Ovary (tissue), 10 donors: ENCODE measurements at places on chromosomes 3 and 15. TPM values are rescaled to one million over a fixed set of nuclear protein-coding genes. Genes with fewer than 3 reads are reported as not detected.

GRCh38 chr3:185813205-185813604, 11.6 kb downstream of the IGF2BP2 start:
- no peak for DNase-seq

- no peak for DNase-seq
Observed at GRCh38 chr15:101549647-101550046, 60.1 kb upstream of the PCSK6 start.

DNA sequence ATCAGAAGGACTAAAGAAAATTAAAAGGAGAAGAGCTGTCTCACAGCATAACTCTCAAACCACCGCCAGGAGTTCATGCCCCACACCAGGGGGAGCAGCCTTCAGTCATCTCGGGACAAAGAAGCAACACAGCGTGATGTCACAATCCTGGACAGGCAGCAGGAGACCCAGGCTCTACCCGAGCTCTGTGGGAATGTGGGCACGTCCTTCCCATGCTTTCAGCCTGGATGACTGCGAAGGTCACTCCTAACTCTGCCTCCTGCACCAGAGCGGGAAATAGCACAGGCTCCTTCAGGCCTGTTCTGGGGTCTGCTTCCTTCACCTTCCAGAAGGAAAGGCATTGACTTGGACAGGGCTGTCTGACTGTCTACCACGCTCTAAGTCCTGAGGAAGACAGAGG, 31.3 kb downstream of the NOX5 start:
- no peak for DNase-seq

- no peak for DNase-seq
Observed at GRCh38 chr3:13134166-13134878, 61.1 kb upstream of the IQSEC1 start.

GRCh38 chr15:38231436-38231835, 21.2 kb upstream of the SPRED1 start:
- DNase-seq: no peak

DNA sequence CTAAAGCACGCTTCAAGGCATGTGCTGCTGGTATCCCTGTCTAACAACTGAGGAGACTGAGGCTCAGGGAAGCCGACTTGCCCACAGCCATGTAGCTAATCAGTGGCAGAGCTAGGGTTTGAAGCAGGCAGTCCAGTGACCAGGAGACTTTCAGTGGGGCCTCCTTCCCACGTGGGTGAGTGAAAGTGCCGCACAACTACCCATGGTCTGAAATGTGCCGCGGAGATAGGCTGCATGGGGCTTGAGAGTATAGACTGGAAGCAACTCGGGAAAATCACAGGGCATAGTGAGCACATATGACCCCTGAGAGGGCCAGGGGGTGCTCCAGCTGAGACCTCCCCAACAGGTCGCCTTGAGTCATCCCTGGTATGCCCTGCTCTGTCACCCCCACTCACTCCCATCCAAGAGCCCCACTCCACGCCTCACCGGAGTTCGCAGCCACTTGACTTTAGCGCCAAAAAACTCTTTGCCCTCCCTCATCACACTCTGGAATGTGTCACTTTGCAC, 19.1 kb downstream of the FAM174B start:
- DNase-seq: no peak

DNA sequence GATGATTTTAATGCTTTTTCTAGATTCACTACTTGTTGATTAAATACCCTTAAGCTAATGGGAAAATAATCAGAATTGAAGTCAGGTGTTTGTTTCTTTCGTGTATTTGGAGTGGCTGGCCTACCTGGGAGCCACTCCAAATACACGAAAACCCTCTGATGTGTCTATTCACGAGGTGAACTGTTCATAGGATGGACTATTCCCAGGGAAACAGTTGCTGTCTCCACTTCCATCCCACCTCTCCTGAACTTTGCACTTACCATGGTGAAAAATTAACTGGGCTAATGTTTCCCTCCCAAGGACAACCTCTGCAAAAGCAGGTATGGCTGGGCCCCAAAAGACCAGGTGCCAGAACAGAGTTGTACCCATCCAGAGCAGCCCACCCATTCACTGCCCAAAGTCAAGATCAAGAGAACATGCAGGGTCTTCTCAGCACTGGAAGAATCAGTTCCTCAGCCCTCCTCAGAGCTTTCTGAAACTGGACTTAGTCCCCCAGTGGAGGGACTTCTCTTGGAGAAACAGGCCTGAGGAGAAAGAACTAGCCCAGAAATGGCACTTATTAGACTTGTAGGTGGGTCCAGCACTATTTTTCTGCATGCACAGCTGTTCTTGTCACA, 2.9 kb upstream of the SMAD3 start:
- no peak for DNase-seq

DNA sequence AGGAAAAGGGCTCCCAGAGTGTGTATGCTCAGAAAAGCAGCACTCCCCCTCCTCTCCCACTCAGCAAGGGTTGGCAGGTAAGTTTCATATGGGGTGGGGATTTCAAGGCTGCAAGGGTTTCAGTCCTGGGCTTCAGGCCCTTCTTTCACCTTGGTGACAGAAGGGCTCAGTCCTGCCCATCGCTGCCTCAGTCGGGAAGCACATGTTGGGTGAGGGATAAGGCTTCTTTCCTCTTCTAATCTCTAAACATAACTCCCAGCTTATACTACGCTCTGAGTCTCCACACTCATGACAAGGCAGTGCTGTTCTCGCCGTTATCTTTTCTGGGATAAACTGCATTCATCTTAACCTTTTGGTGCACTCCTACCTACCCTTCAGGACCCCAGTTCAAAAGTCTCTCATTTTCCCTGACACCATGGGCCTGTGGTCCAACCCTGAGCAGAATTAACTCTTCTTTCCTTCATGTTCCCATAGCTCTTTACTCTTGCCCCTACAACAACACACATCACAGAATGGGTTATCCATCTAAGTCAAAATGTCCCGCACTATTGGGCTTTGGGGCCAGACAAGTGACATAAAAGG, 17.0 kb downstream of the RAB43 start:
- no peak for DNase-seq

- DNase-seq: no peak
Observed at GRCh38 chr3:27805282-27805681, 83.2 kb upstream of the EOMES start.

DNA sequence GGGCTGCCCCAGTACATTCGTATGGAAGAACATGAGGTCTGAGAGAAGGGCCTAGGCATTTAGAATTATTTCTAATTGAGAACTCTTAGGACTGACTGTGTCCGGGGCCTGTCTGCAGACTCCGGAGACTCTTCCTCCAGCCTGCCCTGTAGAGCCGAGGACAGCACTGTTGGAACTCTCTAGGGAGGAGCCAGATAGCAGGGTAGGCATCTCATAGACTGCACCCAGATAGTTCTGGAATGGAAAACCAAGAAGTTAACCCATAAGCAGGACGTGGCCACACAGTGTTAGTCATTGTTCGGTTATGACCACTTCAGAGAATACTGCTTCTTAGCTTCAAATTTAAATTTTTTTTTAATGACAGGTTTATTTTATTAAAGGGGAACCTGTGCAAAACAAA, 59.5 kb downstream of the SNRK start:
- no peak for DNase-seq

DNA sequence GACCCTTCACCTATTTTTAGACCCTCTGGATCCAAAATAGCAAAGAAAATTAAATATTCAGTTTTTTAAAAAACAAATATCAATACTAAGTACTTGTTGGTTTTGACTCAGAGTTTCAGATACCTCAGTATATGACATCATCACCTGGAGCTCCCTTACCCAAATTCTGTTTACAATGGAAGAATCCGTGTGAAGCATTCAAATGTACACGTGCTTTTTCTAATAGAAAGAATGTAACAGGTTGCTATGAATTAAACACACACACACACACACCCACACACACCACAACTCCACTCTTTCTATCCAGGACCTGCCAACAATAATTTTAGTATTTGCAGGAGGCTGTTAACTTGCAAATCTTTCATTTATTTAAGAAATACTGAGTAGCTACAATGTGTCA, 221.8 kb downstream of the THRB start:
- DNase-seq: no peak

DNA sequence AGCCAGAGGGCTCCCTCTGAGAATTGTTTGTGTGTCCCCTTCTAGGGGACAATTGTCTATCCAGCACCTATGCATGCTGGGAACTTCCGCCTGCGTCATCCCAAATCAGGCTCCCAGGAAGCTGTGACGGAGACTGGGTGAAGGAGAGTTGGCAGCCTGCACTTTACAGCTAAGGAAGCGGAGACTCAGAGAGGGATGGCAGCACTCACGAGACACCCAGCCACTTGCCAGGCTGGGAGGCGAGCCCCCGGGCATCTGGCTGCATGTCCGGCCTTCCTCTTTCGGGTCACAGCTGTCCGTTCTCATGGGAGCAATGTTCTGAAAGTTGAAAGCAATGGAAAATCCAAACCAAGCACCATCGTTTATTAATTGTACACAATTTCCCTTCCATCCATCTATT, 45.5 kb upstream of the SLC6A11 start:
- no peak for DNase-seq

- DNase-seq: no peak
Observed at GRCh38 chr3:139491027-139491700, 14.8 kb upstream of the RBP2 start.

DNA sequence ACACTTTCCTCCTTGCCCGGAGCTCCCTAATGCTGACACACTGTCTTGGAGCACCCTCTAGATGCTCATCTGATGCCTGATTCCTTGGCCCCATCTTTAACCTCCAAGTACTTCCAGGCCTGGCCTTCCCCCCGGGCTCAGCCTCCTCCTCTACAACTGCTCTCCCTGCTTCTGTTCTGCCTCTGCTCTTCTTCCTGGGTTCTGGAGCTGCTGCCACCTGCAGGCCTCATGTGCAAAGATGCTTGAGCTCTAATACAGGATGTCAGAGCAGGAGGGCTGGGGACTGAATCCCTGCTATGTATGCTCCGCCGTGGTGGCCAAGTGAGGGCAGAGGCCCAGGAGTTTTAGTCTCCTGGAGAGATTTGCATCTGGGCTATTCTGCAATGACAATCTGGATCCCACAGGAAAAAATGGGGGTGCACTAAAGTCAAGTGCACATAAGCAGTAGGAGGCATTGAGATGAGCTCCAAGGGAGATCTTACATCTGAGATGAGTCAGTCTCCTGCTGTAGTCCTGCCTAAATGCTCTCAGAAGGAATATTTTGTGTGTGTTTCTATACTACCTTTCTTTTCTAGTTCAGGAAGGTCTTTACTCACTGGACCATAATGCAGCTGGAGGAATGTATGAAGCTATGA, 296.3 kb downstream of the UACA start:
- peak; percentile 54 for DNase-seq

- no peak for DNase-seq
Observed at GRCh38 chr3:114792159-114792918, 354.7 kb downstream of the ZBTB20 start.

GRCh38 chr15:95259513-95259912, 1028.2 kb downstream of the MCTP2 start:
- DNase-seq: peak; percentile 71

GRCh38 chr15:70799667-70800450, 36.5 kb upstream of the UACA start:
- DNase-seq: no peak

GRCh38 chr3:130906374-130906995, 12.6 kb downstream of the ATP2C1 start:
- no peak for DNase-seq

- DNase-seq: no peak
Observed at GRCh38 chr3:124360563-124360962, 368.6 kb upstream of the ROPN1 start.

- no peak for DNase-seq
Observed at GRCh38 chr3:39282057-39282456, 2.2 kb upstream of the CX3CR1 start.

DNA sequence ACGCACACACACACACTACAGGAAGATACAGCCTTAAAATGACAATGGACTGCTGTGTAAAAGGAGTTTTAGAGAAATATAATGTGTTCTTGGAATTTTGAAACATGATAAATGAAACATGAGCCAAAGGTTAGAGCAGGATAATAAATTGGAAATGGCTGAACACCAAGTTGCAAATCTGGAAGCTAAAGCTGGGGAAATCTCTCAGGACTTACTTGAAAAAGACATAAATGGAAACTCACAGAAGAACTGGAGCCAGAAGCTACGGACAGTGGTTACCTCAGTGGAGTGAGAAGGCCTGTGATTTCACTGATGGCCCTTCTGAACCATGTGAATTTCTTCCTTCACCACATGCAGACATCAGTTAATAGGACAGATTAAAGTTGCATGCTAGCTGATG, 37.3 kb upstream of the ATP10A start:
- DNase-seq: no peak

DNA sequence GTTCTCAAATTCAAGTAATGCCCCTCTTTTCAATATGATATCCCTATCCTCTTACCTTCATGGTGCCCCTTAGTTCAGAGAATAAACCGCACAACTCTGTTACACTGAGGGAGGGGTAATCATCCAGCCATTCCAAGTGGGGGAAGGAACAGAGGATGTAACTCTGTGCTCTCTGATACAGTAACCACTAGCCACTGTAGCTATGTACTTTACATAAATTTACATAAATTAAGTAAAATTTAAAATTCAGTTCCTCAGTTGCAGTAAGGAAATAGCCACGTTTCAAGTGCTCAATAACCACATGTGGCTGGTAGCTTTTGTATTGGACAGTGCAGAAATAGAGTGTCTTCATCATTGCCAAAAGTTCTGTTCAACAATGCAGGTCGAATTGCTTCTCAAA, 90.8 kb downstream of the ANXA2 start:
- DNase-seq: no peak

- no peak for DNase-seq
Observed at GRCh38 chr3:2770451-2770850, 339.7 kb downstream of the IL5RA start.

DNA sequence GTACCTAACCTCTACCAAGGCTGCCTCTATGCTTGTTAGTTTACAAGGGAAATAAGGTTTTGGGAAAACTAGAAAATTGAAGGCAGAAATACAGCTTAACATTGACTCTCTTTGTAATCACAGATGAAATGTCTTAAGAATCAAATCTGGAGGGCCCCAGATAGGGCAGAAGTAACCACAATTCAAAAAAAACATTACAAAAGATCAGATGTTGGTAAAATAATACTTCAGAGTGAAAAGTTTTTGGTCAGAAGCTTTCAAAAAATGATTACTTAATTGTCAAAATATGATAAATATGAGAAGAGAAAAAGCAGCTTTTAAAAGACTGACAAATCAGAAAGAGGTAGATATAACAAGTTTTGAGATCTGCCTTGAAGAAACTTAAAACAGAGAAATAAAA, 425.1 kb upstream of the NECTIN3 start:
- DNase-seq: no peak

Gene CELF6
- 3.2 TPM for polyA plus RNA-seq

Gene INO80
- polyA plus RNA-seq: 15.2 TPM

Gene CCDC39
- polyA plus RNA-seq: 0.30 TPM

Gene ZBTB20
- polyA plus RNA-seq: 4.3 TPM

Gene PLSCR5
- polyA plus RNA-seq: not detected

Gene ISY1
- polyA plus RNA-seq: 31.7 TPM

Gene HHLA2
- 0.12 TPM for polyA plus RNA-seq

Gene WWTR1
- polyA plus RNA-seq: 65.4 TPM

Gene ATP13A5
- not detected for polyA plus RNA-seq

Gene MEF2A
- 25.5 TPM for polyA plus RNA-seq

Gene MYZAP
- 11.3 TPM for polyA plus RNA-seq

Gene CACNA2D2
- polyA plus RNA-seq: 1.8 TPM

Gene PCSK6
- polyA plus RNA-seq: 26.0 TPM

Gene BFSP2
- not detected for polyA plus RNA-seq

Gene MCF2L2
- 2.2 TPM for polyA plus RNA-seq

Gene CCR5
- polyA plus RNA-seq: 7.4 TPM

Gene LRIG1
- 64.8 TPM for polyA plus RNA-seq

Gene TEX55
- polyA plus RNA-seq: not detected

Gene KNG1
- polyA plus RNA-seq: not detected
